ENCODE measurements at places on chromosomes 7 and 10.

GRCh38 chr7:152338561-152338960 lies 97.2 kb downstream of the KMT2C start:
- DNase-seq, result no peak

DNA sequence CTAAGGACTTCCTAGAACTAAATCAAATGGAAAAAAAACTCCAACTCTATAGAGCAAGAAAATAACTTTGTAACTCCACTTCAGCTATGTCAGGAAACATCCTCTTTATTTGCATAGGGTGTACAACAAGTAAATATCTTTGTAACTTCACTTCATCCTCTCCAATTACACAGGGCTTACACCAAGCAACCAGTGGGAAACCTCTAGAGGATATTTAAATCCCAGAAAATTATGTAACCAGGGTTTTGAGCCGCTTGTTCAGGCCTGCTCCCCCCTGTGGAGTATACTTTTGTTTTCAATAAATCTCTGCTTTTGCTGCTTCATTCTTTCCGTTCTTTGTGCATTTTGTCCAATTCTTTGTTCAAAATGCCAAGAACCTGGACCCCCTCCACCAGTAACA lies 22.2 kb downstream of the LIPJ start:
- no peak for DNase-seq

GRCh38 chr10:93211991-93212390 lies 138.3 kb downstream of the CYP26A1 start:
- DNase-seq, result no peak

DNA sequence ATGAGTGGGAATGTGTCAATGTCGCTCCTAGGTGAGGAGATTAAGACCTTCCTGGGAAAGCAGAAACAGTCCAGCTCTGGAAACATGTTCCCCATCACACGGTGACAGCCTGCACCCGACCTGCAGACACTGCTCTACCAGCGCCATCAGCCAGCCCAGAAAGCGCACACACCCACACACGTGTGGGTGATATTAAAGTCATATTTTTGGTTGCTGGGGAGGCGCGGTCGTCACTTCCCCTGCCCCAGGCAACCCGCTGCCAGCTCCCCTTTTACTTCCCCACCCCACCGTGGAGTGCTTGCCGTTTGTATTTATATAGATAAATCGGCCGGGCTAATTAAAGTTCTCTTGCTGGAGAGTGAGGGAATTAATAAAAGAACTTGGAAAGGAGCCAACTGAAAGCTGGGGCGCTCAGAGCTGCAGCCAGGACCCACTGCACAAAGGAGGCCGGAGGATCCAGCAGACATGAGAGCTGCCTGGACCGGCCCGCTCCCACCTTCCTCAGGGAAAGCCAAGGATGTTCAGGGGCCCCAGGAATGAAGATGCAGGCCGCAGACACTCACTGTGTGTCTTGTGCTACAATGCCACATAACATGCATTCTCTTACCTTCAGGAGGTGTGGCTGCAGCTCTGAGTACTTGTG lies 145.2 kb upstream of the UNC5B start:
- DNase-seq, result no peak

DNA sequence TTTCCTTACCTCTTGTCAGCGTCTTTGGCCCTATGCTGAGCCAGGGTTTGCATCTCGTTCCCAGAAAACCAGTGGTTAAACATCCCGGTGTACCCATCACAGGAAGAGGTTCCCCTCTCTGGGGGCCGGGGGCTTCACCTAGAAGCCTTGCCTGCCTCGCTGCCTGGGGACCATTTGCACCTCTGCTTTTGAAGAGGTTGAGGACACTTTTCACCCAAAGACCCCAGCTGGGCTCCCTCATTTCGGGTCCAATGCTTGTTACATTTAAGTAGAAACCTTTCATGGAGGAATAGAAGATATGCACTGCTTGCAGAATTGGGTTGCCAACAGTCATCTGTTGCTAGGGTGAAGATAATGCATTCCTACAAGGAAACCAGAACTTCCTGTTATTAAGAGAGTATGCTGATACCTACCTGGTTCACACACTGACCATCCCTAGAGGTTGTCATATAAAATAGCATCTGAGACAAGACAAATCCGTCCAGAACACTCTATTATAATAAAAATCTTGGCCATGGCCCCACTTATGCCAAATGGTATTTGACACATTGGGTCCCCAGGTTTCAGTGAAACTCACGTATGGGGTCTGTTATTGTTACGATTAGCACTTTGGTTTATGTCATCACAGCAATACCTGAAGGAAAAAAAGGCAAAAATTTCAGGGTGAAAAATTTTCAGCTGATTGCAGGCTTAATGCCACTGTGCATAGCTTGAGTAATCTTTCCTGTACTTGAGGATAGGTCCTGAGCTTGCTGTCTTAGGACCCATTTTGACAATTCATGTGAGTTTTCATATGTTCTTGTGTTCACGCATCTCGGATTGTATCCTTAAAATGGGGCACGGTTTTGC lies 917 bp downstream of the ZNF365 start:
- DNase-seq, result peak; percentile 41

DNA sequence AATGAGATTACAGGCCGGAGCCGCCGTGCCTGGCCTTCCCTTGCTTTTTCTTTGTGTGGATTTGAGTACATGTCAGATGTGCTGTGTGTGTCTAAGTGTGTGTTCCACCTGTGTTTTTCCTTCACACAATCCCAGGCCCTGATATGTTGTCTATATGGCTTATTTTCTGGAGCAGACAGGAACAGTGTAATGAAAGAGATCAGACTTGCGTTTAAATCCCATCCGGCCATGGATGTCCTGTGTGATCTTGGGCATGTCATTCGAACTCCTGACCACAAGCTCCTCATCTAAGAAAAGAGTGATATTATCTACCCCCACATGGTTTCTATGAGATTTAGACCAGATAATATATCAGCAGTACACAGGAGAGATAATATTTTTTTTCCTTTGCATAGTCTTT lies 37.2 kb downstream of the APBB1IP start:
- peak; percentile 35 for DNase-seq

GRCh38 chr7:415646-416525 lies 103.8 kb downstream of the PDGFA start:
- no peak for DNase-seq

DNA sequence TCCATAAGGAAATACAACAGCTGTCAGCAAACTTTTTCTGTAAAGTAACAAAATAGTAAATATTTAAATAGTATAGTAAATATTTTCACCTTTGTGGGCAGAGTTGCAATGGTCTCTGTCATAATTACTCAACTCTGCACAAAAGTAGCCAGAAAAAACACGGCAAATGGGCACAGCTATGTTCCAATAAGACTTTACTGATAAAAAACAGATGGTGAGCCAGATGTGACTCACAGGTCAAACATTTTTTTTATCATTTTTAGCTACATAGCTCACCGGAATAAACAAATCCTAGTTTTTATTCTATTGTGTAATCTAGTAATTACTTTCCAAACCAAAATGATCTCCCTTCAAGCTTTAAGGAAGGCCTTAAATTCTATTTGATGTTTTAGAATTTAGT lies 55.3 kb downstream of the NCAPG2 start:
- no peak for DNase-seq

DNA sequence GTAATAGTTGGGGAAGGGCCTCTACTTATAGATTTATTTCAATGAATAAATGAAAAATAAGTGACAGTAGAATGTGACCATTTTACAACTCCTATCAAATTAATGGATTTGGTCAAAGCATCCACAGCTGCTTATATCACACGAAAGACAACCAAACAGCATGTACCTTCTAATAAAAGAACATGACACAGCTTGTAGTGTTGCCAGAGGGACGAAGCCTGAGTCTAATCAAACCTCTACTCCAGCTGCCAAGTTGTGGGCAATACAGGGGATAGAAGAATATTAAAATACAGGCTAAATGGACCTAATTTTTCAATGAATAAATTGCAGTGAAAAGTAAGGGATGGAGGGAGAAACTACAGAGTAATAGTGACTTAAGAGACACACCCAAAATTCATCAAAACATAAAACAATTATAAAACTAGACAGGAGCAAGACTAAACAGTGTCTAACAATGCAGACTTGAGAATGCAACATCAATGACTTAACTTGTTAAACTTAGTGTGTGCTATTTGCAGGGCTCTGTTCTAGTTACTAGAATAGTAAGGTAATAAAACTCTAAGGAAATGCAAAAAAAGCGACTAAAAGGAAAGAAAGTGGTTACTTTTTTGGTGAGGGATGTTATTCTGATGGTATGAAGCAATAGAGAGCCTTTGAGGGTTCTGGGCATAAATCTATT lies 853.8 kb downstream of the GRM8 start:
- DNase-seq, result no peak

DNA sequence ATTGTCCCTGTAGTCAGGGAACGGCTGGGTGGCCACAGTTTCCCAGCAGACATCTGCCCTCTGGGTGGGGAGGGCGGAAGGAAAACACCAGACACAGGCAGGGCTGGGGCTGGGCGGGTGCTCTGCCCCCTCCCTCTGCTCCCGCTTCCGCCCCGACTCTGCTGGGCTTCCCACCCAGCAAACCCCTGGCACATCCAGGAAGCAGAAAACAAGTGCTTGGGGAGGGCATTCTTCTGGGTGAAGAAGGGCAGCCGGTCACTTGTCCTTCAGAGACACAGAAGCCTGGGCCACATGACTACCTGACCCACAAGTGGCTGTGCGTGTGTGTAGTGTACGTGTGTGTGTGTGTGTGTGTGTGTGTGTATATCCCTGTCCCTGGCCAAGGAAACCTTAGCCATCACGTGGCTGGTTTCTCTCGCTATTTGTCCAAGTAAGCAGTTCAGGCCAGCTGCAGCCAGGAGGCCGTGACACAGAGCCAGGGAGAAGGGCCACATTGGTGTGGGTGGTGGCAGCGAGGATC lies 77.9 kb downstream of the ZMIZ1 start:
- peak; percentile 10 for DNase-seq

GRCh38 chr10:132458071-132458585 lies 61.1 kb downstream of the PWWP2B start:
- no peak for DNase-seq
